NCI-H1694 (cell line): ENCODE measurements at places on chromosomes 3 and 15.

DNA sequence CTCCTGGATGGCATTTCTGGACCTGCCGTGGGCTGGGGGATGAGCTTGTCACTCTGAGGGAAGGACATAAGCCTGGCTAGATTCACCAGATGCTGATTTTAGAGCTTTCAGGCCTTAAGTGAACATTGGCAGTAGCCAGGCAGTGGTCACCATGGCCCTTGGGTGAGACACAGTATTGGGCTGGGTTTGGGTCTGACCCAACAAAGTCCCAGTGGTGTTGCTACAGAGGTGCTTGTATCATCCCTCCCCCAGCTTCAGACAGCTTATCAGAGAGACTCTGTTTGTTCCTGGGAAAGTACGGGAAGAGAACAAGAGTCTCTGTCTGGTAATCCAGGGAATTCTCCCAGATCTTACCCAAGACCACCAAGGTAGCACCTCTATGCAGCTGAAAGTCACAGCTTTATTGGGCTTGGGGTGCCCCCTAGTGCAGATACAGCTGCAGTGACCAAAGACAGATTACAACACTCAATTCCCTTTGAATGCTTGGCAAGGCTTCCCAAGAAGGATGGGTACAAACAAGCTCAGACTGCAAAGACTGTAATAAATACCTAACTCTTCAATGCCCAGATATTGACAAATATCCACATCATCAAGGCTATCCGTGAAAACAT is 9.8 kb upstream of the RUVBL1 start:
- DNase-seq: peak; percentile 40

DNA sequence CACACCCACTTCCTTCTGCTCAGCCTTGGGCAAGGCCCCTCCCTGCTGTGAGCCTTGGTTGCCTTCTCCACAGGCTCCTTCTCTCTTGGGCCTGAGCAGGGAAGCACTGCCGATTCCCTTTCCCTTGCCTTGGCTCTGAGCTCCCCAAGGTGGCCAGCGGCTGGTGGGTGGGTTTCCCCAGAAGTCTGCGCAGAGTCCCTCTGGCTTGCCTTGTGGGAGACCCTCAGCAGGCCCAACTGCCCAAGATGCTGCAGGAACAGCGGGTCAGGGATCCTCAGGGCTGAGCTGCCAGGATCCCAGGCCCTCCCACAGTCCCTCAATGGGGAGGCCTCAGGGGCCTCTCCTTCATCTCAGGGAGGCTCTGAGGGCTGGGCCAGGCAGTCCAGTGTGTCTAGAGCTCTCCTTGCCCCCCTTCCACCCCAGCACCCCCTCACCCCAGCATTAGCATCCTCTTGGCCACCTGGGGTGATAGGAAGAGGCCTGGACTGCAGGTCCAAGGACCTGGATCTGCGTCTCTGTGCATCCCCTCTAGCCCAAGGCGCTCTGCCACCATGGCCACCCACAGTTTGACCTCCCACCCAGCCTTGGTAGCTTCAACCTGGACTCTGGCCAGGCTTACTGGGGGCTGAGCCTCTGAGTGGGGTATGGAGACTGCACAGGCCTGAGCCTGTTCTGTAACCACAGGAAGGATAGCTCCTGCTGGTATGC is 68.6 kb downstream of the EXOG start:
- no peak for DNase-seq

DNA sequence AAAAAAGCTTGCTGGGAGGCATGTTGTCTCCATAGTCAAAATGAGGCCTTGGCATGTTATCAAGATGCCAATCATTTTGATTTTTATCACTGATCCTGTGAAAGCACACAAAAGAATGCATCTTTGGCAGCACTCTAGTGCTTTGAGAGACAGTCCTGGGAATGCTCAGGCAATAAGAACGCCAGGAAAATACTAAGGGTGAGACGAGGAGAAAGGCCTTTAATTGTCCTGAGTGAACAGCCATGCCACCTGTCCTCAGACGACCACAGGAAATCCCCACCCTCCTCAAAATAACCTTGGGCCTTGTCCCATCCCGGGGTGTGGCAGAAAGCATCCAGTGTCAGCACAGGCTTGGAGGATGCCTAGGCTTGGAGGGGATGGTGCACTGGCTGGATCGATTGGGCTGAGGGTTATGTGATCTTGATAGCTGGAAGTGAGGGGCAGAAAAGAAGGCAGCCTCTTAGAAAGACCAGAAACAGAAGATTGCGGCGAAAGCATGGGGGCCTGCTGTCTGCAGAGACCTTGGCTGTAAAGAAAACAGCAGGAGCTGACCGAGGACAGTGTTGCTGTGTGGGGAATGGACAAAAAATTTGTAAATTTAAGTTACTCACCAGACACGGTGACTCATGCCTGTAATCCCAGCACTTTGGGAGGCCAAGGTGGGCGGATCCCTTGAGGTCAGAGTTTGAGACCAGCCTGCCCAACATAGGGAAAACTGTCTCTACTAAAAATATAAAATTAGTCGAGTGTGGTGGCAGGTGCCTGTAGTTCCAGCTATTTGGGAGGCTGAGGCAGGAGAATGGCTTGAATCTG is 7.3 kb downstream of the TMEM158 start:
- no peak for DNase-seq

DNA sequence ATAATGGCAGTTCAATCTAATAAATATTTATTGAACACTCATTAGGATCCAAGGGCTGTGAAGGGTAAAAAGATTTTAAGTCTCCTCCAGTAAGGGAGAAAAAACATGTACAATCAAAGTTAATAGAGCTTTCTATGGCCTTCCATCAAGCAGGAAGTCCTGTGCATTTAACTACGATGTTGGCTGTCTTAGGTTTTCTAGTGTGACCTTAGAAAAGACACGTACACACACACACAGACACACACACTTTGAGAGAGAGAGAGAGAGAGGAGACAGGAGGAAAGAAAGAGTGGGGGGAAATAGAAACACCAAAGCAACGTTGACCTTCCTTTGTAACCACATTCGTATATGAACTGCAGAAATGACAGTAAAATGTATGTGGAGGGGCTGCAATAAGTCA is 126.1 kb upstream of the TMC3 start:
- no peak for DNase-seq

DNA sequence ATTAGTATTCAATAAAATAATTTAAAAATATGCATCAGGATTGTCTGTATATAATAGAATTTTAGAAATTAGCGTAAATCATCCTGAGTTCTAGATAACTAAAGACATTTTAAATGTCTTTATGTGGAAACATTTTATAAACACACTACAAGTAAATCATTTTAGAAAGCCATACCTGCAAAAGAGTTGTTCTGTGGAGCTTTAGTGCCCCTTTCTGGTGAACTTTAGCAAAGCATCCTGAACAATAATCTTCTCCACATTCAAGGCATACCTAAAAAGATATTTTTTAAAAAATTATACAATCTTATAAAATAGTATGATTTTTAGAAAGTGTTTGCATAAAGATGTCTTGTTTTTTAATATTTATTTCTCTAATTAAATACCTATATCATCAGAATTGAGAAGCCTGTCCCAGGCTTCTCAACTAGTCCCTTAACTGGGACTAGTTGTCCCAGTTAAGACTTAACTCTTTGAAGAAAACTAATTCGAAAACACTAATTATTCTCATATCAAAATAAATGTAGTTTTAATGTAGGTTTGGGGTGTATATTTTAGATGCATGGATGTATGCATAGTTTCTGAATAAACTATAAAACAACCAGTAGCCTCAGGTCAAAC is 29.7 kb downstream of the ZBBX start:
- no peak for DNase-seq

DNA sequence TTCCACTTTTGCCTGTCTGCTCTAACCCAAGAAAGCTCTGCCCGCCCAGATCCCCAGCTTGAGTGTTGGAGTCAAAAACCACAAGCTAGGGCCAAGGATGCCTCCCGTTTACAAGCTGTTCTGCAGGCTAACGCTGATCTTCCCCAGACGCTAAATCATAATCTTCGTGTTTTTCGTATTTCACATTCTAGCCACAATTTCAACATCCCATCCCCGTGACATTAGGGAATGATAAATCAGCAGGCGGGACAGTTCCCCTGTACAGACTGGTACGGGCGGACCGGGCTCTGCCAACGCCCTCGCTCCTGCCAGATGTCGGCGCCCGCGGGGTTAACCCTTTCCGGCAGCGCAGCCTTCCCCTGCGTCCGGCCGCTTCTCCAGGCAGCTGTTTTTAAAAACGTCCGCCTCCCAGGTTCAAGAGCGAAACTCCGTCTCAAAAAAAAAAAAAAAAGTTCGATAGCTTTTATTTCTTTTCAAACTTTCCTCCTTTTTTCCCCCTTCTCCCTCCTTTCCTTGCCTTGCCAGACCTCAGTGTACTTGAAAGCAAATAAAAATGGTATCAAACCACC is 81.0 kb upstream of the BNC1 start:
- no peak for DNase-seq

DNA sequence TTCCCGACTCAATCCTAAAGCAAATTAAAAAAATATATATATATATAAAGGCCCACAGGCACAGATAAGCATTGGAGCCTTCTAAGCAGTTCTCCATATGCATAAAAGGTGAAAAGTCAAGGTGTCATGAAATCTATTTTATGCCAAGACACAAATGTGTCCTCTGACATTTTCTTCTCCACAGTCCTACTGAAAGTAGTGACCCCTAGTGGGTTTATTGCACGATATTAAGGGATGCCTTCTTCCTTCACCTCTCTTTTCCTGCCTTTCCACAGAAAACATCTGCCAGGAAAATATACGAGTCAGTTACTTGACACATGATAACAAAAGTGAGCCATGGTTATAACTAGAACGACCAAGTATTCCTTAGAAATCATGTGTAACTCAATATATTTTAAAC is 303.2 kb downstream of the TIGIT start:
- DNase-seq: no peak

- DNase-seq: no peak
These were observed 516.8 kb upstream of the PROK2 start for GRCh38 chr3:72301779-72302178.

- DNase-seq: no peak
These were observed 27.7 kb upstream of the DCP1A start for GRCh38 chr3:53375019-53375418.

DNA sequence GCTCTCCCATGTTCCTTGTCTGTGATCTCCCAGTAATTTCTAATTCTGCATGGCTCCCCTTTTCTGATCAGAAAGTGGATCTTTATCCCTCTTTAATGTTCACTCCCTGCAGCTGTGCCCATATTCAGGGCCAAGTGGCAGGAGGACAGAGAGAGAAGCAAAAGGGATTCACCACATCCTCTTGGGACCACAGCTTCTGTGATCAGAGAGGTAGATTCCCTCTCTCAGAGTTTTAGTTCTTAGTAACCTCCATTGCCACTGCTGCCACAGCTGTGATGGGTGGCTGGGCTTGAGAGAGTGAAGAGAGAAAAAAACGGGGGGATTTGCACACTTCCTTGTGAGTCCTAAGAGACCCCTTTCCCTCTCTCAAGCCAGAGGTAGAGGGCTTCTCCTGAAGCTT is 49.2 kb downstream of the GLCE start:
- no peak for DNase-seq

- DNase-seq: no peak
These were observed 22.5 kb upstream of the TSC22D2 start for GRCh38 chr3:150385296-150386242.

DNA sequence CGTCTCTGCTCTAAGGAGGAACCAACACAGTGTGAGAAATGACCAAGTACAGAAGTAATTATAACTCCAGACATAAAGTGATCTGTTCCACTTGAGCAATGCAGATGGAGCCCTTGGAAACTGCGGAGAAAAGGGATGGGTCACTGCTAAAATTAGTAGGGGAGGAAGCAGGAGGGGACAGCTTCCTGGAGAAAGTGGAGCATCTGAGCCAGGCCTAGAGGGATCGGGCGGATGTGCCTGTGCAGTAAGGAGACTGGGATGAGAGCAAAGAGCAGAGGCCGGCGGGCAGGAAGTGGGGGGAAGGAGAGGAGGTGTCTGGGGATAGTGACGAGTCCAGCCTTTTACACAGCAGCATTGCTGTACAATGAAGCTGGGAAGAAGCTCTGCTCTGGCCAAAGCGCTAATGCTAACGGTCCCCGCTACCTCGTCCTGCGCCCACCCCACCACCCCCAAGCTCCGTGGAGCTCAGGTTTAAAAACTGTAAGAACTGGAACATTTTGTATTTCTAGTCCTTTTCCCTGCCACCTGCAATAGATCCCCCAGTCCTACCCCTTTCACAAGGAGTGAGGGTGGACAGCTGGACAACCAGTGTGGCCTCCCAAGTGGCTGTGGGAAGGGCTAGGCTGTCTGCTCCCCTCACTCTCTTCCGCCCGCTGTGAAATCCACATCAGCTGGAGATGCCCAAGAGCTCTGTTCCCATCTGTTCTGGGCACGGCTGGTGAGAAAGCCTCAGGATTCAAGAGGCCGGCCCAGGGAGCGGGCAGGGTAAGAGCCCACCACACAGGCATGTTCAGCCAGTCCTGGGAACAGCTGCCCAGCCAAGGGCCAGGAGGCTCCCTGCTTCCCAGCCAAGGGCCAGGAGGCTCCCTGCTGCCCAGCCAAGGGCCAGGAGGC is 53.0 kb upstream of the HES1 start:
- no peak for DNase-seq

GRCh38 chr15:58344213-58345070 is 87.3 kb upstream of the LIPC start:
- DNase-seq: no peak

GRCh38 chr3:42214565-42215283 is 51.3 kb downstream of the CCK start:
- no peak for DNase-seq

DNA sequence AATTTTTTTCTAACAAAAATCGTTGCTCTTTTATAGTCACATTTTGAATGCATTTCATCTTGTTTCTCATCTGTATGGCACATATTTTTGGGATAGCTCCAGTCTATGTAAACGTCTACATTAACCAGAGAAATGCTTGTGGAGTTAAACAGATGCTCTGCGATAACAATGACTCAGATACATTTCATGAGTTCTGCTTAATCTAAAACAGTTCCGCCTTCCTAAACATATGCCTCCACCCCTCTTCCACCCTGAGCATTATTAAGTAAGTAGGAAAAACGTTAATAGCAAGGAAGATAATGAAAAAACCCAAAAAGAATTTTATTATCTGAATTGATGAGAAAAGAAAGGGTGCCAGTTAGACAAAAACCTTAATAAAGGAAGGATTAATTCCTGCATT is 396.1 kb downstream of the TUSC7 start:
- no peak for DNase-seq

DNA sequence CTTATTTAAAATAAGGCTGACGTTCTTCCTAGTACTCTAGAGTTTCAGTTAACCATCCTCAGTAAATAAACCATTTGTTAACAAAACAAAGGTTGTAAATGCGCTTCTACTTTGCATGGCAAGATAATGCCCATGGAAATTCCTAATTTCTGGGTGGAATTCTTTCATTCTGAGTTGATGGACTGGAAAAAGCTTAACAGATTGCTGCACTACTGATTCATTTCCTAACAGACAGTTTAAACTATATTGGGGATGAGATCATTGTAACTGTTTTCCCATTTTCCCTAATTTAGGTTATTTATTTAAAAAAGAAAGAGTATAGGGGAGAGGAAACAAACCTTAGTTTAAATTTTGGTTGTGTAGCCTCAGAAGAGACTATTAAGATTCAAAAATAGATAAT is 342.2 kb downstream of the NLGN1 start:
- no peak for DNase-seq

DNA sequence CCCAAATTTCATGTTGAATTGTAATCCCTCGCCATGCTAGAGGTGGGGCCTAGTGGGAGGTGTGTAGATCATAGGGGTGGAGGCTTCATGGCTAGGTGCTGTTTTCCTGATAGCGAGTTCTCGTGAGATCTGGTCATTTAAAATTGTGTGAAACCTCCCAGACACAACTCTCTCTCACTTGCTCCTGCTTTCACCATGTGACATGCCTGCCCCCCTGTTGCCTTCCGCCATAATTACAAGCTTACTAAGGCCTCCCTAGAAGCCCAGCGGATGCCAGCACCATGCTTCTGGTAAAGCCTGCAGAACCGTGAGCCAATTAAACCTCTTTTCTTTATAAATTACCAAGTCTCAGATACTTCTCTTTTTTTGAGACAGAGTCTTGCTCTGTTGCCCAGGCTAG is 36.0 kb downstream of the CCDC54 start:
- no peak for DNase-seq
